Choroid plexus epithelial cell (primary cell): ENCODE measurements at places on chromosomes 1 and 21.

GRCh38 chr1:152515434-152515783 lies 1.1 kb downstream of the CRCT1 start:
- DNase-seq: no peak

- peak; percentile 83 for DNase-seq
Observed at GRCh38 chr1:246907472-246907871, 24.3 kb downstream of the AHCTF1 start.

DNA sequence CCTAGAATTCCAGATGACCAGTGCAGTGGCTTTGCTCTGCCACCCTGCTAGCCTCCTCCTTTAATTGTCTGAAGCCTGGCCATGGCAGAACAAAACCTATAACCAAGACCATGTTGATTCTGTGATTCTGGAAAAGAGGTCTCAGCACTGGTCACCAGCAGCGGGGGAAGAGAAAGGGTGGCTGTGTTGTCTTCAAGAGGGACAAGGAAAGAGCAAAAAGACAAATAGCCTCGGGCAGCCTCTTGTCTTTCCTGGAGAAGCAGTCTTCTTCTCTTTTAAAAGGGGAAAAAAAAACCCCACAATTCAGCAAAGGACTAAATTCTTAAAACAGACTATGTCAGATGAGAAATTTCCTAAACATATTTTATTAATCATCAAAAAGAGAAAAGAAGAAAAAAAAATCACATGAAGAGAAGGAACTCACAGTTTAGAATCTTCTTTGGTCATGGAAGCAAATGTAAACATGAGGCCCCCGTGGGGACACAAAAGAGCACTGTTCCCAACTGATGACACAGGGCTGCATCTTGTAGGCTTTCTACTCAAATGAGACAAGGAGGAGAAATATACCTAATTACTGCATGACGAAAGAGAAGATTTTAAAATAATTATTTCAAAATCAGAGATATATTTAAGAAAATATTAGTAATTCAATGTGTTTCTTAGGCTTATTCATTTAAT lies 36.3 kb upstream of the RAP1GAP start:
- no peak for DNase-seq

- no peak for DNase-seq
Observed at GRCh38 chr1:7672864-7673263, 98.2 kb upstream of the VAMP3 start.

DNA sequence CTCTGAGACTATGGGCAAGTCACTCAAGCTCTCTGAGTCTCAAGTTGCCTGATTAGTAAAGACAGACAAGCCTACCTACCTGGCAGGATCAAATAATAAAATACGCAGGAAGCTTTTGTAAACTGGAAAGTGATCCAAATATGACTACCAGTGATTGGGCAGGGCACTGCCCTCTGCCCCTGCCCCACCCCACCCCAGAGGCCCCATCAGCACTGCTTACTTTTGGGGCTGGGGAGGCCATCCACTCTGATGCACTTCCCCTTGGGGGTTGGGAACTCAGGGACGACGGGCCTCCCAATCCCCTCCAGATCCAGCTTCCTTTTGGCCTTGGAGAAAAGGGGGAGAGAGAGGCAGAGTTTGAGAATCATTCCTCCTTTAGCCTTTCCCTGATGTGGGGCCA lies 6.9 kb downstream of the E2F2 start:
- no peak for DNase-seq

- no peak for DNase-seq
Observed at GRCh38 chr1:214451596-214451995, 99.8 kb downstream of the PTPN14 start.

- no peak for DNase-seq
Observed at GRCh38 chr1:87134061-87134460, 194.6 kb upstream of the LMO4 start.

GRCh38 chr1:176220100-176220689 lies 13.1 kb upstream of the COP1 start:
- no peak for DNase-seq

DNA sequence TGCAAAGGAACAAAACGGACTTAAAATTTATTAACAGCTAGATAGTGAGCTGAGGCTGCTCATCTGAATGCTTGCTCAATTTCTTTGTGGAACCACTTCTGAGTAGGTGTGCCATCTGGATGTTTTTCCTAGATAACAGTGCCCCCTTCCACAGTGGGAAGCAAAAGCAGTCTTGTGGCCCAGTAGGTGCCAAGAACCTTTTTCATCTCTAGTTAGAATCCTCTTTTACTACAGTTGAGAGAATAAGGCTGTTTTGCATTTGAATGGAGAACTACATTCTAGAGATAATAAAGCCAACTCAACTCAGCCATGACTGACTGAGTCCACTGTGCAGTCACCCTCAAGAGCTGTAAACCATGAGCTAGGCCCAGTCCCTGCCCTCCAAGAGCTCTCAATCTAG lies 13.3 kb downstream of the F3 start:
- peak; percentile 39 for DNase-seq

DNA sequence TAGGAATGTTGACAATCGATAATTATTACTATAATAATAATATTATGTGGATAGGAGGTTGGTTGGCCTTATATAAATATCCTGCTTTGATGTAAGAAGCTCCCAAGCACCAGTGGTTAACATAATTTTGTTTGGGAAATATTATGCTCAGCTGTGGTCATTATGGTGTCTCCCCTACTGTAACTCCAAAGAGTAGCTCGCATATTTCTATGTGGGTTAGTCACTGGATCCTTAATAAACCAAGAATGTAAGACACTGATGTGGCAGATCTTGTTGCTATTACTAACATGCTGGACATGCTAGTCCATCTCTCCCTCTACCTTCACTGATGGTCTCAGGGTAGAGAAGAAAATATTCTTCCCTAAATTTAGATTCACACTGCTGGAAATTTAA lies 79.2 kb upstream of the RALGPS2 start:
- DNase-seq: peak; percentile 58

- peak; percentile 58 for DNase-seq
Observed at GRCh38 chr1:22258698-22259097, 115.8 kb upstream of the WNT4 start.

DNA sequence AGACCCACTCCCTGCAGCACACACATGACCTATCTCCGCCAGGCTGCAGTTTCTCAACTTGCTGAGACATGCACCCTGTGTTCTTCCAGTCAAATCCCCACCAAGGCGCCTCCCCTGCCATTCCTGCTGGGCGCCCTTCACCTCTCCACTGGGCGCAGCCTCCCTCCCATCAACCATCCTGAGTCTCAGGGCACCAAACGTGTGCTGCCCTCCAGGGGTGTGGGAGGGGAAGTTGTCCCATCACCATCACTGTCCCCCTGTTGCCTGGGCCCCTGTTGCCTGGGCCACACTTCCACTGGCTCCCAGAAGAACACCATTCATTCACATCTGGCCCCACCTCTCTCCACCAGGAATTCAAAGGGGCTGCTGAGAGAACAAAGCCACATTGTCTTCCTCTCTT lies 44.9 kb upstream of the EFHD2 start:
- no peak for DNase-seq

DNA sequence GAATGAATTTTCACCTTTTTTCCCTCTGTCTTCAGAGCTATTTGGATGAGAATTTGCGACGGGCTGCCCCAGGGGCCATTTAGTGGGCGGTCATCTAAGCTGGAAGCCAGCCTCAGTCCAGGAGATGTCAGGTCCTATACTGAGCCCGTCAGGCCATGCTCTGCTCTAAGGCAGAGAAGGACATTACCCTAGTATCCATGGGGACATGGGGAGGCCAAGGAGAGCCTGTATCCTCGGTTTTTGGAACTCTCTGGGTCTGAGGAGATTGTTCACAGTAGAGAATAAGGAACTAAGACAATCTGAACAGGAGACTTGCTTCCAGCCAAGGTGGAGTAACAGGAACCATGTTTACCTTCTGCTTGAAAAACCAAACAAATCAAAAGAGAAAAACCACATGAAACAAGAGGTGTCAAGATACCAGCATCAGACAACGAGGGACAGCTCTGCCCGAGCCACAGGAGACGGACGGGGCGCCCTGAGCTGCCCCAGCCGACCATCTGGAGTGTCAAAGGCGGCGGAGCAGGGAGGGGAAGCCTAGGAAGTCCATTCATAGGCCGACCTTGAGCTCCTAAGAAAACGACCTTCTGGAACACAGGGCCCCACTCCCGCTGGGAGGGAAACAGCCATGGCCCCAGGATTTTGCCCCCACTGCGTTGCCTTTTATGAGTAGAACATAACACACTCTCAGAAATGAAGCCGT lies 20.0 kb upstream of the ADARB1 start:
- DNase-seq: no peak

DNA sequence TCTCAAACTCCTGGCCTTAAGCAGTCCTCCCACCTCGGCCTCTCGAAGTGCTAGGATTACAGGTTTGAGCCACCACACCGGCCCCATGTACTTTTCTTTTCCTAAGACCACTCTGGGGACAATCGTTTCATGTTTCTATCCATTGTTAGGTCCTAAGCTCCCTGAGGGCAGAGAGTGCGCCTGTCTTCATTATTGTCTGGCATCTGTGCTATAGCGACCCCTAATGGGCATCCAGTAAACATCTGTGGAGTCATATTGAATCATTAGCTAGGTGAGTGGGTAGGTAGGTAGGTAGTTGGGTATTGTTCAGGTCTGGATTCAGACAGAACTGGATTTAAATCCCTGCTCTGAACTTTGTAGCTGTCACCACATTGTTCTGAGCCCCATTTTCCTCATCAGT lies 66.1 kb downstream of the TMEM53 start:
- no peak for DNase-seq

DNA sequence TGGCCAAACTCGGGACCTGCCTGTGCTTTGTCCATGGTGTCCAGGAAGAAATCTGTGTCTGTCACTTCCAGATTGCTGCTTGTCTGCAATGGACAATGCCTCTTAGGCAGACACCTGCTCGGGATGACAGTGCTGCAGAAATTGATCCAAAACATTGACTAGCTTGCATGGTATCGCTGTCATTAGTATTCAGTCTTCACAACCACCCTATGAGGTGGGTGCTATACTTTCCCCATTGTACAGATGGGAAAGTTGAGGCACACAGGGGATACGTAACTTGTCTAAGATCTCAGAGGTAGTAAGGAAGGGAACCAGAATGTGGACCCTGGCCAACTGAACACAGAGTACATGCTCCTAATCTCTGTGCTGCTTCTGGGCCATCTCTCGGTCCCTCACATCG lies 138.7 kb downstream of the DHRS3 start:
- DNase-seq: no peak

DNA sequence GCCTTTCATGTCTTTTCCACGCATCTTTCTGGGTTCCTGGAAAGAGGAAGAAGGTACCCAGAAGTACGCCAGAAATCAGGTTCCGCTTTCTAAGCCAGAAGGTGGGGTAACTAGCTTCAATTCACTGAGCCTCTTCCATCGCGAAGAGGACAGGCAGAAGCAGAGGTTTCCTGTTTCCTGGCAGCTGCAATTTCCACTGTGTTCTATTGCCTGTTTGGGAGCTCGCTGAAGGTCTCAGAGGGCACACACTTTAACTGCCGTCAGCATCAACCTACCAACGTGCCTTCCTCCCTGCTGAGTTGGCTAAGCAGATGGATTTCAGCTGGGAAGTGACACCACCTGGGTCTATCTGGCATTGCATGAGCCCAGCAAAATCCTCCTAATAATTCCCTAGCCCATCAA lies 10.0 kb downstream of the NCF2 start:
- DNase-seq: peak; percentile 48

GRCh38 chr21:22046576-22046975 lies 1048.4 kb downstream of the NCAM2 start:
- no peak for DNase-seq

DNA sequence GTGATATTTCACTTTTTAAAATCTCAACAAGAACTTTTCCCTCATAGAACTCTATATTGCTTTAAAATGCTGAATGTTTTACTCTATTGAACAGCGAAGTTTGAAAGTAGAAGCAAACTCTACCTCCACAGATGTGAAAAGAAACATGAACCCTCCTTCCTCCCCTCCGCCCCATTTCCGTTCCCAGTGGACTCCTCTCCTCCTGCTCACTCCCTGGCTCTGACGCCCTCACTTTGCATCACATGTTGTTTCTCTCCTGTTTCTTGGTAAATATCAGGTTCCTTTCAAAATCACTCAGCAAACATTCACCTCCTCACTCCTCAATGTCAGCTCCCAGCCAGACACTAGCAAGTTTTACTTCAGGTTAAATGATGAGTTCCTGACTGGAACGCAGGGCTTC lies 34.6 kb downstream of the KCNH1 start:
- no peak for DNase-seq

GRCh38 chr1:44442791-44443190 lies 37.7 kb downstream of the RNF220 start:
- DNase-seq: peak; percentile 33

GRCh38 chr1:181541947-181542346 lies 58.6 kb downstream of the CACNA1E start:
- DNase-seq: no peak
